ENCODE measurements at places on chromosomes 16 and 17. TPM values are rescaled to one million over a fixed set of nuclear protein-coding genes. Genes with fewer than 3 reads are reported as not detected.

The HYDIN gene
- 2.3 TPM for total RNA-seq

GRCh38 chr17:77914385-77915254 is 43.9 kb upstream of the TNRC6C start:
- DNase-seq, result no peak

DNA sequence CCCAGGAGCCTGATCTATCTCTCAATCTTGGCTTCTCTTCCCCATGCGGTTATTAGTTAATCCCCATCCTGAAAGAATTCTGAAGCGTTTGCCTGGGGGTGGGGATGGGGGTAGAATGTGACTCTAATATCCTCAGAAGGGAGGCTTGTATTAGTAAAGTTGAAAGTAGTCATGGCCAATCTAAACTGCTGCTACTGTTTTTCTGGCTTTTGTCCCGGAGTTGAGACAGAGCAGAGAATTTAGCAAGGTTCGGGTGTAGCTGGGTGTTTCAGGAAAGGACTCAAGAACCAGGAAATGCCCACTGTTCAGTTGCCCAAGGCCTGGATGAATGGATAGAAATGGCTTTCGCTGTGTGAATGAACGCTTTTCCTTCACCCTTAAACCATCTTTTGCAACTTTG is 17.6 kb upstream of the ITGAM start:
- peak; percentile 6 for DNase-seq

The ABCA6 gene
- total RNA-seq, result 6.4 TPM

- no peak for DNase-seq
Measured at GRCh38 chr17:43848601-43849000, 1.6 kb downstream of the CD300LG start.

The CBLN1 gene
- total RNA-seq, result not detected

GRCh38 chr17:82497483-82498405 is 21.8 kb upstream of the FOXK2 start:
- DNase-seq, result peak; percentile 83

GRCh38 chr16:50614955-50615724 is 66.0 kb downstream of the SNX20 start:
- DNase-seq, result no peak

DNA sequence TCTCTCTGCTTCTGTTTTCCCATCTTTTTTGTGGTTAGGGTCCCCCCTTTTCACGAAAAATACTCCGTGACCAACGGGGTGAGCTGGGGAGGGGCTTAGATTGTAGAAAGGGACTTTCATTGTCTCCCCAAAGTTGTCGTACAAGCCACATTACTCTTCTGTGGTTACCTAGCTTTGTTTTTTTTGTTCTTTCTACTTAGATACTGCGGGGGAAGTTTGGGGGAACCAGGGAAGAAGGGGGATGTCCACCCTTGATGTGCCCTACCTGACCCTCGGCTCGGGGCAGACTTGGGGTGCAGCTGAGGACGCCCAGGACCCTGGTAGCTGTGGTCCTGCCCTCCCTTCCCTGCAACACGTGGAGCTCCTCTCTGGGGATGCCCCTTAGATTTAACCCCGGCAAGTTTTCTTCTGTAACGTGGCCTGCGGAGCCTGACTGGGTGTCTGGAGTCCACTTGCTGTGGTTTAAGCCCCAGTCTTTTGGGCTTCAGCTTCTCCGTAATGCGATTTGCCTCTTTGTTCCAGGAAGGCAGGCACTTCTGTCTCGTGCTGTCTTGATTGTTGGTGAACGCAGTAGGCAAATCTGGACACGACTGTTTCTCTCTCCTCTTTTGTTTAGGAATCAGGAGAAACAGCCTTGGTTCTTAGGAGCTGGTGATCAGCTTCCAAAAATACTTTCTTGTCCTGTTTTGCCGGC is 892 bp downstream of the ABCC1 start:
- DNase-seq, result peak; percentile 59

DNA sequence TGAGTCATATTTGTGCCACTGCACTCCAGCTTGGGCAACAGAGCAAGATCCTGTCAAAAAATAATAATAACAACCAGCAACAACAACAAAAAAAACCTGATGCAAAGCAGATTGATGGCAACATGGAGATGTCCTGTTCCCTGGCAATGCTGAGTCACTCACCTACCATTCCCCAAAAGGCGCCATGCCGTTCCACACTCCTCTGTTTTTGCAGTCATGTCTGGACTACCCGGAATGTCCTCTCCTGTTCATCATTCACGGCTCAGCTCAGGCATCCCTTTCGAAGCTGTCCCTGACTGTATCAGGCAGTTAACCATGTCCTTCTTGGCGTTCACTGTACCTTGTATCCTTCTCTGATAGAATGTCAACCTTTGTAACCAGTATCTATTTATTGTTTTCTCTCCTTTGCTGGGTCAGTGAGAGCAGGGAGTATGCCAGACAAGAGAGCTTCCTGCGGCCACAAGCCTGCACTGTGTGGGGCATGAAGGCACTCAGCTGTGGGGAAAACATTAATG is 147.7 kb downstream of the ABCC12 start:
- no peak for DNase-seq

The NKD1 gene
- not detected for total RNA-seq

GRCh38 chr16:3597226-3597625 is 14.2 kb downstream of the SLX4 start:
- DNase-seq, result no peak

The MC1R gene
- 3.9 TPM for total RNA-seq

DNA sequence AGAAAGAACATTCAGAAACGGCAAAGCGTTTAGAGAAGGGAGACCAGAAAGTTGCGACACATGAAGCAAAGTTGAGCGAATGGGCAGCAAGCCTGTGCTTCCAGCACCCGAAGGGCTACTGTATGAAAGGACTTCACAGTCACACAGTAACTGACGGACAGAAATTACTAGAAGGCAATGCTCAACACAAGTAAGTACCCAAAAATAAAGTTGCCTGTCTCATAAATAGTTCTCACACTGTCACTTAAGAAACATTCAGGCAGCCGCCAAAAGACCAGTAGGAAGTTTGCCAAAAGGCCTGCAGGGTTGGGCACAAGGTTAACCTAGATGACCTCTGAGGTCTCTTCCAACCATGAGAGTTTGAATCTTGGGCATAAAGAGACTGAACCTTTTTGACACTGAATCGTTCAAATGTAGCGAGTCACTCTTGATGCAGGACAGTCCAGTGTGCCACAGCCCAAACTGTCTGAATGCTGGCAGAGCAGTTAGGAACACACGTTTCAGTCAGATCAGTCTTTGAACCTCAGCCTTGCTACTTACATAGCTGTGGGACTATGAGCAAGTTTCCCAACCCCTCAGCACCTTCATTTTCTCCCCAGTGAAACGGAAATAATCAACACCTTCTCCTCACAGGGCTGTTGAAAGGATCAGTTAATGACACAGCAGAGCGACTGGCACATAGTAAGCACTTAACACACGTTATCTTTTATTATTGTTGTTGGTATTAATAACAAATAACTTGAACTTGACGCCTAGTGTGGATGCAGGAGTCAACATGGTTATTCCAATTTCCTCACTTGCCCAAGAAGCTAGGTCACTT is 10.4 kb downstream of the NCBP3 start:
- no peak for DNase-seq

DNA sequence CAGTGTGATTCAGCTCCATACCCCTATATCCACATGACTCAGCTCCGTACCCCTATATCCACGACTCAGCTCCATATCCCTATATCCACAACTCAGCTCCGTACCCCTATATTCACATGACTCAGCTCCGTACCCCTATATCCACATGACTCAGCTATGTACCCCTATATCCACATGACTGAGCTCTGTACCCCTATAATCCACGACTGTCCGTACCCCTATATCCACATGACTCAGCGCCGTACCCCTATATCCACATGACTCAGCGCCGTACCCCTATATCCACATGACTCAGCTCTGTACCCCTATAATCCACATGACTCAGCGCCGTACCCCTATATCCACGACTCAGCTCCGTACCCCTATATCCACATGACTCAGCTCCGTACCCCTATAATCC is 16.8 kb downstream of the CYB5D2 start:
- no peak for DNase-seq

GRCh38 chr17:74853048-74853397 is 6.7 kb downstream of the GRIN2C start:
- no peak for DNase-seq

- DNase-seq, result peak; percentile 88
Measured at GRCh38 chr16:77877712-77878347, 89.5 kb downstream of the VAT1L start.

- no peak for DNase-seq
Measured at GRCh38 chr16:49431591-49432290, 58.1 kb downstream of the C16orf78 start.

DNA sequence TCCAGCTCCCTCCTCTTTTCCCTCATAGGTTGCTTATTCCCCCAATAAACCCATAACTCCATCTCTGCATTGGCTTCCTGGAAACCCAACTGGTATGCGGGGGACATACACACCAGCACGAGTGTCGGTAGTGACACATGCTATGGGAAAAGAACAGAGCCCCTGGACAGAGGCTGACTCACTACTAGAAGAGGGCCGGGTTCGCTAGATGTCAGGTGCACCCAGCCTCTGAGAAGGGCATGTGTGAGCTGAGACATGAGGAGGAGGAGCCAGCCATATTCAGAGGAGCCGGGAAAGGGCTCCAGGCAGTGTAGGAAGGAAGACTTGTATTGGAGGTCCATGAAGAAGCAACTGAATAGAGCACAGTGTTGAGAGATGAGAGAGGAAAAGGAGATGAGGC is 241.1 kb downstream of the SOX9 start:
- no peak for DNase-seq

The PALB2 gene
- 18.0 TPM for total RNA-seq

- no peak for DNase-seq
Measured at GRCh38 chr16:26015776-26016175, 324.0 kb downstream of the HS3ST4 start.

The KRT32 gene
- total RNA-seq, result not detected

DNA sequence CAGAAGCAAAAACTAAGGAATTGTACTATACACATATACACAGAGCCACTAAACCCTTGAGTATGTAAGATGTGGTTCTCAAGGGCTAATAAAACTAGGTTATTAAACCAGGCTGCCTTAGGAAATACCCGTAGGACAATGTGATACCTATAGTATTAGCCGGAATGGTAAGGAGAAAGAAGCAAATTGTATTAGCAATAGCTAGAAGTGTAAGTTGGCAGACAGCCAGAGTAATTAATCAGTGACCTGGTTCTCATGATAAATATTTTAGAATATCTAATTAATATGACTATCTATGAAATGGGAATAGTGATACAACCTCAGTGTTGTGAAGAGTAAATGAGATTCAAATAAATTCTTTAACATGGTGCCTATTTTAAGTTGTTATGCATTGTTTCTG is 18.6 kb downstream of the GDPD1 start:
- DNase-seq, result no peak

GRCh38 chr17:62832405-62832804 is 24.3 kb upstream of the MARCHF10 start:
- no peak for DNase-seq

DNA sequence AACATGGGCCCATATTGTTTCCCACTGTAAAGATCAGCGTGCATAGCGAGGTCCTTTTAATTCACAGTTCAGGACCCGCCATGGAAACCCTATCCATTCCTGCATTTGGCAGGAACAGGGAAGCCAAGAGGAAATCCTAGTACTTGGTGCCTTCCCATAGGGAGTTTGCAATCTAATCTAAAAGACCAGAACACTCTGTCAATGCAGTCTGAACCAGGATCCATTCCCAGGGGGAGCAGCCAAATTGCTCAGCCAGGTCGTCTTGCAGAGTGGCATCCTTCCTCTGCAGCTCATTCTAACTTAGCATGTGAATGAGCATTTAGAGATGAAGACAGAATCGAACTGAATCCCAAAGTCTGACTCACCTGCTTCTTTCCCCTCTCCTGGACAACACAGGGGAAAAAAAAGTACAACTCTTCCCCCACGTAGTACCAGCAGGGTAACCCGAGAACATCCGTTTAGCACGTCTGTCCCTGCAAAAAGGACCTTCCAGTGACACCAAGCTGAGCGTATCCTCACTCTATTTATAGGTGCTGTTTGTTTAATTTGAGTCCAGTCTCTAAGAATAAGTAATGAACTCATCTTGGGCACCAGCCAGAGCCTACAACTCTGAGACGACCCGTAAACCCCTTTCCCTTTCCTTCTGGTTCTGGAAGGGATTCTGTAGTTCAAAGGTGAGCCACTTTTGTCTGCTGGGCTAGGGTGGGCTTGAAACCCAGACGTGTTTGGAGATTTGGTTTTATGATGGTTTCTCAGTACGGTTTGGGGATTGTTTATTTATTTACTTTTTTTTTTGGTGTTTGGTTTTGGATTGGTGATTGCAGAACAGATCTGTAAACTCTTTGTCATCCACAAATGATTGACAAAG is 74.5 kb downstream of the ERCC4 start:
- DNase-seq, result no peak

The TBC1D3C gene
- not detected for total RNA-seq

The TP53TG3 gene
- not detected for total RNA-seq

The TBC1D16 gene
- total RNA-seq, result 32.8 TPM

- no peak for DNase-seq
Measured at GRCh38 chr17:37359682-37360188, 16.1 kb upstream of the C17orf78 start.

DNA sequence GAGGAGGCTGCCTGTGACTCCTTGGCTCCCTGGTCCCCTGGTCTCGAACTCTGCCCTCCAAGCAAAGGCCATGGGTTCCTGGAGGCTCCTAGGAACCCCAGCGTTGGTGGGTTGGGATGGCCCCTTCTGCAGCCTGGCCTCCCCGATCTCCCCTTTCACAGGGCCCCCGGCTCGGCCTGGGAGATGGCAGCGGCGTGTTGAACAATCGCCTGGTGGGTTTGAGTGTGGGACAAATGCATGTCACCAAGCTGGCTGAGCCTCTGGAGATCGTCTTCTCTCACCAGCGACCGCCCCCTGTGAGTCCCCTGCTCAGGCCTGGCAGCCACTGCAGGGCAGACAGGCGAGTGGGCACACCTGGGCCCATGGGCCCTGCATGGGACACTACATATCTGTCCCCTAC is 10.9 kb downstream of the ADGRG3 start:
- no peak for DNase-seq

The KRTAP3-2 gene
- not detected for total RNA-seq

DNA sequence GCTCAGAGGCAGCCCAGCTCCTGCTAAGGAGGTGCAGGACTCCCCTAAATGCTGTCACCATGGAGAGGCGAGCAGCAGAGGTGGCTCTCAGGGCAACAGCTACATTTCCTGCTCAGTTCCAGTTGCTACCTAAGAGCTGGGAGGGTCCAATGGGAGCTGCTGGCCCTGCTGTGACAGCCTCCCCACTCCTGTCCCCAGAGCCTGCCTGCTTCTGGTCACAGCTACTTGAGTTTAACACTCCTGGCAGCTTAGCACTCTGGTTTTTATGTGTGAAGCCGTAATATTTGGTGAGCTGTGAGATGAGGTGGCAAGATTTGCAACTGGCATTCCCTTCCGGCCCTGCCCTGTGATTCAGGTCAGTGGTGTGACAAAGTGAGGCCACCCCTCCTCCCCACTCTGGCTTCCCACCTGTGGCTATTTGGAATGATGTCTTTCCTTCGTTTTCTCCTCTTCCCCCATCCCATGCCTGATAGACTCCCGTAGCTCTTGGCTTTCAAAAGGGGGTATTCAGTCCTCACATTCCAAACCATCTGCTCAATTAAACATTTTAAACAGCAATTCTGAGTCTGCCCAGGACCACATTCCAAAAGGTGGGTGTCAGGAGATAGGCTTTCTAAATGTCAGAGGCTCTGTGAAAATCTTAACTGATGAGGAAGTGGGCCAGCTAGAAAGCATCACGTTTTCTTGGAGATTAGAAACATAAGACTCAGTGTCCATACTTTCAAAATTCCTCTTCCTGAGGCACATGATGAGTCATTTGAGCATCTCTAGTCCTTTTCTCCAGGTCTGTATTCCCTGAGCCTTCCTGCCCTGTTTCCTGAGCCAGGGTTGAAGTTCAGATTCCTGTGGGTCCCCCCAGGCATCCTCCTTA is 42.6 kb upstream of the SKAP1 start:
- DNase-seq, result peak; percentile 90

The GP2 gene
- not detected for total RNA-seq
